ENCODE measurements at places on chromosomes 4 and X.

DNA sequence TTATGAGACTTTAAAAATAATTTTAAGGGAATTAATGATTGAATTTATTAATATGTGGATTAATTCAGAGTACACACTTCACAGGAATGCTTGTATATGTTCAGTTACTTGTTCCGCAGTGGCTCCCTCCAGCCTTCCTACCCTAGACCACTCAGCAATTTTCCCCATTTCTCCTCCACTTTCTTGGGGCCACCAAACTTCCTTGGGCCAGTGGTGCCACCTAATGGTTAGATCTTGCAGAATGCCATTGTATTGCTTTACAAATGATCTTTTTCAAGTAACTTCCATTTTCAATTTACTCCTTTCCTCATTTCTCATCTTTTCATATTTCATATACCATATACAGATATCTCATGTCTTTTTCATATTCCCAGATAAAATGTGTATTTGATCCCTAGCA is 3.6 kb upstream of the RNF175 start:
- no peak for DNase-seq

DNA sequence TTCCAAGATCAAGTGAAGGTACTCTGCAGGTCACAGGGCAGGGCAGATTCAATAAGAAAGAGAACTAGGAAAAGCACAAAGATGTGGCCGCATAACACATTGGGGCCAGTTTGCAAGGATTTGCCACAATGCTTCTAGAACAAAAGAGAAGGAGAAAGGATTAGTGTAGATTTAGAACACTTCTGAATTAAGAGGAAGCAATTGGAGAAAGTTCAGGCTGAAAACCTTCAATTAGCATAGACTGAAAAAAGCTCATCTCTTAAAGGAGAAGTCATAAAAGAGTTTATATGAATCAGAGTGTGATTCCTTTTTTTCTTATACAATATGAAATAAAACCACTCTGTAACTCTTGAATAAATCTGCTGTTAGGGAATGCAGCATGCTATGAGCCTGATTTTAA is 215.6 kb upstream of the FAT1 start:
- DNase-seq = no peak

- no peak for DNase-seq
Measured at GRCh38 chr4:183492791-183493222, 12.1 kb upstream of the ING2 start.

DNA sequence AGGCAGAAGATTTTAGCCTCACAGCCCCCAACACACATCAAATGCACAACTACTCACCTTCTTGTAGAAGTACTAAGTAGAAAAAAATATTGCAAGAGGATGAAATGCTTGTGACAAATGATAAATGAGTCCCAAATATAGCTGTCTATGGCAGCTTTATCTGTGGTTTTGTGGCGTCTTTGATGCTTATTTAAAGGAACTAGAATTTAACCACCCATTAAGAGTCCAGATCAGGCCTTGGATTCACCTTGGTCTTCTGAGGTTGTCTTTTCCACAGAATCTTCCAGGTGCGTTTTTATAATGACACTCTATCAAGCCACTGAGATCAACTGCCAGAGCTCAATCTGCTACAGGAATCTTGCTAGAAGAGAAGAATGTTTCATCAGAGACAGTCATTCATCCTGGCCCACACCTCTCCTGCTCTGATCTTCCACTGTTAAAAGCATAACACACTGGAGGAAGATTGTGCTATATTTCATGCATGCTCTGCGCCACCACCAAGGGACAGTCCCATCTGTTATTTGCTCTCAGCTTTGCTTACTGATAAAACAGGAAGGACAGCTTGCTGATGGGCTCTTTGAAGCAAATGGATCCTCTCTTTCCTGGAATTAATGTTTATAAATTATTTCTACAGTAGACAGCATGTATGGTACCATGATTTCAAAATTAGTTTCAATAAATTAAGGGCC is 144.1 kb downstream of the SLC7A11 start:
- DNase-seq = no peak

DNA sequence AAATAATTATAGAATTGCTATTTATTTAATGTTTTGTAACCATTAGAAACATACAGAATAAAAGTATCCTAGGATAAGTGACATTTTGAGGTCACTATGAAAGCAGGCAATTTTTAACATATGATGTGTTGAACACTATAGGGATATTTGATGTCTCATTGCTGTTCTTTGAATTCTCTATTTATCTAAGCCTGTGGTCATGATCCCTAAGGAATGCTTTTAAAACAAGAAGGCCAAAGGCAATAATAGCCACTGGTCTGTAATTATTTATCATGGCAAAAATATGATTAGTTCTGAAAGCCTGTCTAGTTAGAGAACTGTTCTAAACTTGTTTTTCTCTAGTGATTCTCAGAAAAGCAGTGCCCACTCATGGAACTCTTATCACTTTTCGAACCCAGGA is 186.6 kb downstream of the RPA4 start:
- no peak for DNase-seq

DNA sequence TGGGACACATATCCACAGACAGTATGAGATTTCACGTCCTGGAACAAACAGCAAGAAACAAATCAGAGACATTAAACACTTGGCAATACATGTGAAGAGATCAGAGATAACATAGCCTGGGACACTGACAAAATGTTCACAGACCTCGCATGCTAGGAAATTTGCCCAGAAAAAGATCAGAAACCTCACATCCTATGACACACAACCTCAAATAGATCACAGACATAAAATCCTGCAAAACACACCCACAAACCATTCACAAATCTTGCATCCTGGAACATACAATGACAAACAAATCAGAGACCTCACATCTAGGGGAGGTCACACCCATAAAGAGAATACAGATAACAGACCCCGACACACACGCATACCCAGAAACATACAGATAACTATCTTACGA is 18.0 kb downstream of the SUV39H1 start:
- no peak for DNase-seq

DNA sequence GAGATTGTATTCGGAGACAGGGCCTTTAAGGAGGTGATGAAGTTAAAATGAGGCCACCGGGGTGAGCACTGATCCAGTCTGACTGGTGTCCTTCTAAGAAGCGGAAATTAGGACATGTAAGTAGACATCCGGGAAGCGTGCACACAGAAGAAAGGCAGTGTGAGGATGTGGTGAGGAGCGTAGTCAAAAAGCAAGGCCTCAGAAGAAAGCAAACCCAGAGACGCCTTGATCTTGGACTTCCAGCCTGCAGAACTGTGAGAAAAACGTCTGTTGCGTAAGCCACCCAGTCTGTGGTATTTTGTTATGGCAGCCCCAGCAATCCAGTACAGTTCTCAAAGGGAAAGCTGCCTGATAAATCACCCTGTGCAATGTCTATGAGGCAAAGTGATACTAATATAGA is 153.5 kb downstream of the KCNIP4 start:
- DNase-seq = no peak

GRCh38 chr4:182179751-182180150 is 63.5 kb upstream of the TENM3 start:
- no peak for DNase-seq

- no peak for DNase-seq
Measured at GRCh38 chrX:2657532-2658113, 33.5 kb upstream of the CD99 start.

DNA sequence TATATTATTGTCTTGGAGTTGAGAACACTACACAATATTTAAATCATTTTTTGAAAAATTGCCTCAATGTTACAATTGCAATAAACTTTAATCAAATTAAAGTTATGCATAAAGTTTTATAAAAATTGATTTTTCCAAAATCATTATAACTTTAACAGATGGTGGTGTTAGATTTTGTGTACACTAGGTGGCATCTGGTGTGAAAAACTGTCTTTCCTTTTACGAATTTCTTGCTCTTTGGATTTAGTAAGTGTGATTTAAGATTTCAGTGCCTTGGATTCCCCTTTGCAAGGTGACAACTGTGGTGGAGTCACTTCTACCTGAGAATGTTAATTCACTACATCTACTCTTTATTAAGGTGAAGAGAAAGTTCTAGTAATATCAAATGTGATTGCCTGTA is 91.6 kb downstream of the AREG start:
- DNase-seq = no peak

DNA sequence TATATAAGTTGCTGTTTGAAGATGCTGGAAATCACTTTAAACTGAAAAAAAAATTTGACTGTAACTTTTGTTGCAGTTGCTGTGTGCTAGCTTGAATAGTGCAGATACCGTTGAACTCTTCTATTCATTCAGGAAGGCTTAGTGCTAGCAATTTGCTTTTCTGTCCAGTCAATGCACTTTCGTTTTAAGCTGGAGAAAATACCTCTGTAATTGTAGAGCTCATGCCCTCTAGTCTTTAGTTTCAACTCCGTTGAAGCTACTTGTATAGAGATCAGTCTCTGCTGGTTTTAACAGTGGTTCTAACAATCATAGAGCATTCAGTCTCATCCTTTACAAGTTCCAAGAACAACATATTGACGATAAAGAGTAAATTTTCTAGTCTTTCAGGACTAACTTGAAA is 49.0 kb upstream of the TRPC3 start:
- DNase-seq = no peak

DNA sequence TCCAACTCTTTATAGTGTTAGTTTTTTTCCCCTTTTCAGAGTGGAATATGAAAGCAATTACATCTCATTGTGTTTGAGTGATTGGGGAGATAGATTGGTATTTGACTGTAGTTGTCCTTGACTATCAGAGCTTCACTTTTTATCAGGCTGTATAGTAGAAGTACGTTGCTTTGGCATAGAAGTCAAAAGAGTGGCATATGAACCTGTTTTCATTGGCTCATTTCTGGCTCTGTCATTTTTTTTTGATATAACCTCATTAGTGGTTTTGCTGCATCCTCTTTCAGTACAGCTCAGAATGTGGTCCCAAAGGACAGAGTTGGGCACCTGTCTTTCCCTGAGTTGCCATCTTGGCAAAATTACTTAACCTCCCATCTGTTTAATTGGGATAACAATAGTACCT is 1.4 kb downstream of the TMA16 start:
- no peak for DNase-seq

DNA sequence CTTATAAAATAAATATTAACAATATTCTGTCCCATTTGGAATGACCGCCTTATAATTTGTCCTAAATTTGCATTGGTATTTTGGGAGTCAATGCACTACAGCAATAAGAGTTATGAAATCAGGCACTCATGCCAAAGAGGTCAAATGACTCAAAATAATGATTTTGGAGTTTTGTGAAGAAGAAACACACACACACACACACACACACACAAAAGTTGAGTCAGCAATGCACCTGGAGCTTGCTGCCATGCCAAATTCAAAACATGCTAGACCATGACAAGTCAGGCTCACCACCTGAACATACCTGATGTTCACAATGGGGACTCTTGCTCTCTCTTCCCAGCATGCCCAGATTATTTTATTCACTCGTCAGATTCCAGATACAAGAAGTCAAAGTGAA is 56.7 kb downstream of the PROM1 start:
- DNase-seq = no peak

- DNase-seq = no peak
Measured at GRCh38 chr4:185758807-185759206, 53.2 kb downstream of the SORBS2 start.

- DNase-seq = no peak
Measured at GRCh38 chr4:47530801-47531200, 45.7 kb downstream of the ATP10D start.

GRCh38 chr4:105343146-105343931 is 130.5 kb downstream of the PPA2 start:
- no peak for DNase-seq

GRCh38 chrX:100264200-100264599 is 145.9 kb downstream of the PCDH19 start:
- DNase-seq = no peak

DNA sequence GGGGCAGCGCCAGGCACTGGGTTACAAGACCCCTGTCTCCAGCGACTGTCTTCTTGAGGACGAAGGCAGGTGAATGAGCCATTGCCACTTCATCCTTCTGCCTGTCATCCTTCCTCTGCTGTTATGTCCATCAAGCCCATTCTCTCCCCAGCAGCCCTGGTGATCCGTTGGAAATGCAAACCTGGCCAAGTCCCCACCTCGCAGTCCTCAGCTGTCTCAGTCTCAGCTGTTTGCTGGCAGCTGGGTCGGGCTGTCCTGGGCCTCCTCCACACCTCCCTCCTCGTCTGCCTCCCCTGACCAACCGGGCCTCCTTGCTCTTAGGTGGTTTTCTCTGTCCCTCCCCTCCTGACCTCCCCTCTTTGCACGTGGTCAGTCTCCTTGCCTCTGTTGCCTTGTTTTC is 38.0 kb downstream of the PTTG2 start:
- no peak for DNase-seq

DNA sequence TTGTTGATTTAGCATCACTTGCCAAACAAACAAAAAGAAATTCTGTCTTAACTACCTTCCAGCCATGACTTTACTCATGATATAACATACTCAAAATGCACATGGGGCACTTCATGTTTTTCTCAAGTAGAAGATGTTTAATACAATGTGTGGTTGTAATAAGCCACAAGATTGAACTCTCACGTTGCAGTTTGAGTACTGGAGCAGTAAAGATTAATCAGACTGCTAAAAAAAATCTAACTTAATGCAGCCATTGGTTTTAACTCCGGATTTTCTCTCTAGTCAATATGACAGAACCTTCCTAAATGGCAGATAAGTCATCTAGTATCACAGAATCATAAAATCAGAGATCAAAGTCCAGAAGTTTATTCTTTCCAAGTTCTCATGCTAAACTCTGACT is 117.9 kb downstream of the SH3KBP1 start:
- DNase-seq = no peak

Measured in NCI-H1930 (cell line).